ENCODE measurements at places on chromosomes 3 and 15.

GRCh38 chr15:57493351-57493750, 98.4 kb upstream of the MYZAP start:
- no peak for DNase-seq

GRCh38 chr15:44315126-44315525, 26.6 kb downstream of the GOLM2 start:
- no peak for DNase-seq

DNA sequence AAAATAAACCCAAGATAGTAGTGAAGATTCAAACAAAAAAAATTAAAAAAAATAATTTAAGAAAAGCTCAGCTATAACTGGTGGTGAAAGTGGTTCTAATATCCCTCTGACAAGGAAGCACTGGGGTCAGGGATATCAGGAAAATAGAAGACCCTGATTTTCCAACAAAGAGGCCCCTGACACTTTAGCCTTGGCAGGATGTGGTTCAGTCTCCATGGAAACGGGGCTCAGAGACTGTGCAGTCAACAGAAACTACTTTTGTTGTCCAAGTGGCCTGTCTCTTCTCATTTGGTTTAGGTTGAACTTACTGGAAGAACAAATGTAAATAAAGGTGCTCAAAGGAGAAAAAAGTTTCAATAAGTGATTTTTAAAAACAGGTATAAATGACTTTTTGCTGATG, 27.2 kb downstream of the INTS14 start:
- no peak for DNase-seq

DNA sequence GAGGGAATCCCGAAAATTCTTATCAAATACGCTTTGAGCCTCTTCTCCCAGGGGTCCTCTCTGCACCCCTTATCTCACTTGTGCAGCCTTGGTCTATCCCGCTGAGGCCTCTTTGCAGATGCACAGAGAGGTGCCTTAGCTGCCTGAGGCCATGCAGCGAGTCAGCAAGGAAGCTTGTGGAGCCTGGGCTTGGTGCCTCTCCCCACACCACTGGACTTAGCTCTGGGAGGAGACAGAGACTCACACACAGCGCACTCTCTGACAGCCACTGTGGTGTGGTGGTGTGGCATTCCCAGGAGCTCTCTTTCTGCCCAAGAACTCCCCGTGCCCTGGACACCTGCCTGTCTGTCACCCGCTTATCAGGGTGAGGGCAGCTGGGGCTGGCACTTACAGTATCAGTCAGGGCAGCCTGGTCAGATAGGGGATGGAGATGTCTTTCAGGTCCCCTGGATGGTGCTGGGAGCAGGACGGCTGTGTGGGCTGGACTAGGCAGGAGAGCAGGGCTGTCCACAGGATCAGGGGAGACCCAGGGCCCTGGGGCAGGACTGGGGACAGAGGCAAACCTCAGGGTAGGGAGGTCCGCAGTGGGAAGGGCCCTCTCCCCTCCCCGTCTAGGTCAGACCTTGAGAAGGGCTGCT, 10.2 kb upstream of the LINGO1 start:
- DNase-seq = no peak

DNA sequence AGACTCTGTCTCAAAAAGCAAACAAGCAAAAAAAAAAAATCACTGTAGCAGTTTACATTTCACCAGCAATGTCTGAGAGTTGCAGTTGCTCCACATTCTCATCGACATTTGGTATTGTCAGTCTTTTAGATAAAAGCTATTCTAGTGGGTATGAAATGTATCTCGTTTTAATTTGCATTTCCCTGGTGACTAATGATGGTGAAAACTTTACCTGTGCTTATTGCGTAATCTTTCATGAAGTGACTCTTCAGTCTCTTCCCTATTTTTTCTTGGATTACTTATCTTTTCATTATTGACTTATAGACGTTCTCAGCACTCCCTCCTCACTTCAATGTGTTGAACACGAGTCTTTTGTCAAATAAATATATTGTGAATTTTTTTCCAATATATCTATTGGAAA, 37.2 kb upstream of the CLSTN2 start:
- DNase-seq = no peak

DNA sequence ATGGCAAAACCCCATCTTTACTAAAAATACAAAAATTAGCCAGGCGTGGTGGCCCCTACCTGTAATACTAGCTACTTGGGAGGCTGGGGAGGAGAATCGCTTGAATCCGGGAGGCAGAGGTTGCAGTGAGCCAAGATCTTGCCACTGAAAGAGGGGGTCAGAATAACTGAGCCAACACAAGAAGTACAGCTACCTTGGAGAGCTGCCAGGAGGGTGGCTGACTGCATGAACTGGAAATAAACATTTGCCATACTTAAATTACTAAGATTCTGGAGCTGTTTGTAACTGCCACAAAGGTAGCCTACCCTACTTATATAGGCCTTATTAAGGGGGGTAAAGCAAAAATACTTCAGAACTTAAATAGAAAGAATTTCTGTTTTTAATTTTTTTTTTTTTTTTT, 15.4 kb upstream of the PIK3CB start:
- no peak for DNase-seq

- no peak for DNase-seq
Measured at GRCh38 chr3:13857702-13858380, 22.0 kb downstream of the WNT7A start.

GRCh38 chr15:51425517-51426040, 84.1 kb downstream of the GLDN start:
- DNase-seq = no peak

DNA sequence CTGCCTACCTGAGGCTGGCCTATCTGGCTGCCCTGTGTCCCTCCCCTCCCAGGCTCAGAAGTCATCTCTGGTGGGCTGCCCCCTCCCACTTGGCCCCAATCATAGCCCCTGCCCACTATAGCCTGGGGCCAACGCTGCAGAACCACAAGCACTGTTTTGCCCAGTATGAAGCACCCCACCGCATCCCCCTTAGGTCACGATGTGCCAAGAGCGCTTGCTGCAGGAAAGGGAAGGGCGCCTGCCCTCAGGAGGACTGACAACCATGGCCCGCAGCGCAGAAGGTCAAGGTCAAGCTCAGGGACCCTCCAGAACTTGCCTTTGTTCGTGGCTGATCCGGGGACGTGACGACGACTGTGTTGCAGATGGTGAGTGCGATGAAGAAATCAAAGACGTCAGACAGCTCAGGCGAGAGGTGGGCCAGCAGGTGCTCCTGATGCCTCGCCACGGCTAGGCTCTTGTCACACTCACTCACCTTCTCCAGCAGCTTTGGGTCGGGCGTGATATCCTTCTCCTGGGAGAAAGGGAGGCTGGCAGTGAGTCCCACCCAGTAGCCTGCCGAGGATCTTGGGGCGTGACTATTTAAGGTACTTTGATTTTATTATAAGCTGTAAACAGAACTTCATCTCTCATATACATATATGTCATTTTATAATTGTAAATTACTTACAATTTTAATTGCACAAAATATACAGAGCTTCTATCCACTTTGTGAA, 146.6 kb downstream of the ATP10A start:
- DNase-seq = no peak

DNA sequence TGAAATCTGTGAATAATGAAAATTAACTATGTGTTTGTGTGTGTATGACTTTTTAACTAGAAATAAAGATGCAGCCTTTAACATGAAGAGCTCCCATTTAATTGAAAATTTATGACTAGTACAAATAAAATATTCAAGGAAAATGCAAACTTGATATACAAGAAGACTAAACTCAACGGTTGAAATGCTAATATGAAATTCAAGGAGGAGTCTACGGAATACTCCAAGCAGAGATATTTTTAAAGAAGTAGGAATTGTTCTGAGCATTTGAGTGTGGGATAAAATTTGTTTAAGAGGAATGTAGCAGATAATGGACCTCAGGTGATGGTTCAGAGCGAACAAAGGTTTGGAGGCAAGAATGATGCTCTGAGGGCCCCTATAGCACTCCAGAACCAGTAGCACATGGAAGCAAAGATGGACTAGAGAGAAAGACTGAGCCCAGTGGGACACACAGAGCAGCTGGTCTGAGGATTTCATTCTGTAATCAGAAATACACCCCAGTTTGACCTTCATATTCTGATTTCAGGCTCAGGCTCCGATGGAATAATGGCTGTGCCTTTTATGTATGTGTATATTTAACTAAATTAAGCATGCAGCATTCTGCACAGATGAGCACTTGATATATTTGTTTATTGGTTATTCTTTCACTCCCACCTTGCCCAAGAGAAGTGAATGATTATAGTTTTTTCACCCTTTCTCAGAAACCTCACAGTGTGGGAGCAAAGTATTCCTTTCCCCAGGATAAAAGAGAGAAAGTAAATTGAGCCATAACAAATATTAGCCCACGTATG, 227.1 kb downstream of the ZPLD1 start:
- DNase-seq = no peak

- peak; percentile 70 for DNase-seq
Measured at GRCh38 chr15:99925661-99926461, 192.6 kb upstream of the LYSMD4 start.

DNA sequence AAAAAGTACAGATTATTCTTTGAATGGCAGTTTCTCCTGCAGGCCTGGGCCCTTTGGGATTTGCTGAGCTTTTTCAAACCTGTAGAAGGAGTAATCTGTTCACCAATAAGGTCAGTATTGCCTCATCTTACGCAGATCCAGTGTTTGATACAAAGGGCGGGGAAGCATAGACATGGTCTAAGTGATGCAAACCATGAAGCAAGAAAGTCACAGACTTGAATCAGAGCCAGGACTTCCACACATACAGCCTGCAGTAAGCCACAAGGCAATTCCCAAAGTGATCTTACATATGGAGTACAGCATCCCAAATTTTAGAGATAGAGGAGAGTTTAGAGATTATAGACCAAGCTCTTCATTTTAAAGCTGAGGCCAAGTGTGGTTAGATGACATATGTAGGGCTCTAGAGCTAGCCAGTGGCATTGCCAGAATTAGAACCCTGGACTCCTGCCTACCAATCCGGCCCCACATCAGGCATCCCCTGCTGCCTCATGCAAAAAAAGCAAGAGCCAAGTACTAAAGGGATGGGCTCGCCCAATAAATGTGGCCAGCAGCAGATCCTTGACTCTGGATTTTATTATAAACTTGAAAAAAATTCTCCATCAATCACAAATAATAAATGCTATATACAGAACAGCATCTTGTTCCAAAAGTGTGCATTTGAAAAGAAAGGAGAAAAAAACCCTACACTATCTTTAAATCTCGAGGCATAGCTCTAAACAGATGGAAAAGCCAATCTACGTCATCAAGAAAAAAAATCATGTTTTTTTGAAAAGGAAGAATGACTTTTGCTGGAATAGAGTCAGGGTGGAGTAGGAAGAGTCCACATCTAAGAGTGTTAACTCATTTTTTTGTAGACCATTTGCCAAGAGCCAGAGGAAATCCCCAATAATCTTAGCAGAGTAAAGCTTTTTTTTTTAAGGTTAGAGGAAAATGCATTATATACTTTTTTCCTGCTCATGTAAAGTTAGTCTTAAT, 24.0 kb downstream of the ABI3BP start:
- DNase-seq = no peak

DNA sequence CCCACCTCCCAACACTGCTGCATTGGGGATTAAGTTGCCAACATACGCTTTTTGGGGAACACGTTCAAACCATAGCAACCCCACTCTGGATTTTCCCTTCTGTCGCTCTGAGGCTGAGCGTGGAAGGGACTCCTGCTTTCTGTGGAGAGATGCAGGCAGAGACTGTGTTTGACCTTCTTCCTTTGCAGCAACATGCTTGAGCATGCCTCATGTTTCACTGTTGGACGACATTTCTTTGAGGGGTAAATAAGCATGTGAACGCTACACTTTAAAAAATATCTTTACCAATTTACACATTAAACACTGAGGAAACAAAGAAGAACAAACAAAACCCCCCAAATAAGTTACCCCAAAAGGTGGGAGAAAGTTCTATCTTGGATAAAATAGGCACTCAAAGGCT, 14.2 kb upstream of the MAPK6 start:
- no peak for DNase-seq

DNA sequence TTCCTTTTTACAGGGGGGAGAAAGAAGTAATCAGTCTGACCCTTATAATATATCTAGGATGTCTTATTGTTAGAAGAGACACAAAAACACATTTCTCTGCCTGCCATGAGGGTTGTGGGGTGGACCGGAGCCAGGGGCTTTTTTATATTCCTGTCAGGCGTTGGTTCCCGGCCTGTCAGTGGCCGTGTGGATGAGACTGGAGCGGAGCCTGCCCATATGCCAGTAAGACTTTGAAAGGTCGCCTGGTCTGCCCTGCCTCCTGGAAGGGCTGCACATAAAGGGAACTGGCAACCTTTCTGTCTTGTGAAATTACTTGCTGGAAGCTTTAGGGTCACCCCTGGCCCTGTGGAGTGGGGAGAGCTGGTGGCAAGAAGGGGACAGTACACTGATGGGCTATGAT, 34.7 kb downstream of the MAP3K13 start:
- no peak for DNase-seq

DNA sequence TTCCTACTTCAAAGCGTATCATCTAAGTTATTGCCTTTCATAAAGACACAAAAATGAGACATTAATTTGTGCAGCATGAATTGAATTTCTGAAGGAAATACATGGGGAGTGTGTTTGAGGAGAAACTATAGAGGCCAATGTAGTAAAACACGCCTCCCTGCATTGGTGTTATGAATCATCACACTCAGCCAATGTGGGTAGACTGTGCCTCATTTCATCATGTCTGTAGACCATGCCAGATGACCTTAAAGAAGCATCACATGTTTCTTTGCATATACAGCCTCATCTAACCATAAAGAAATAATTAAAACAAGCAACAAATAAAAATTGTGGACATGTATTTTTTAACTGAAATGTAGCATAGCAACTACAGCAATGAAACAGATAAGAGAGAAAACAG, 486.0 kb upstream of the ADAMTS9 start:
- no peak for DNase-seq

DNA sequence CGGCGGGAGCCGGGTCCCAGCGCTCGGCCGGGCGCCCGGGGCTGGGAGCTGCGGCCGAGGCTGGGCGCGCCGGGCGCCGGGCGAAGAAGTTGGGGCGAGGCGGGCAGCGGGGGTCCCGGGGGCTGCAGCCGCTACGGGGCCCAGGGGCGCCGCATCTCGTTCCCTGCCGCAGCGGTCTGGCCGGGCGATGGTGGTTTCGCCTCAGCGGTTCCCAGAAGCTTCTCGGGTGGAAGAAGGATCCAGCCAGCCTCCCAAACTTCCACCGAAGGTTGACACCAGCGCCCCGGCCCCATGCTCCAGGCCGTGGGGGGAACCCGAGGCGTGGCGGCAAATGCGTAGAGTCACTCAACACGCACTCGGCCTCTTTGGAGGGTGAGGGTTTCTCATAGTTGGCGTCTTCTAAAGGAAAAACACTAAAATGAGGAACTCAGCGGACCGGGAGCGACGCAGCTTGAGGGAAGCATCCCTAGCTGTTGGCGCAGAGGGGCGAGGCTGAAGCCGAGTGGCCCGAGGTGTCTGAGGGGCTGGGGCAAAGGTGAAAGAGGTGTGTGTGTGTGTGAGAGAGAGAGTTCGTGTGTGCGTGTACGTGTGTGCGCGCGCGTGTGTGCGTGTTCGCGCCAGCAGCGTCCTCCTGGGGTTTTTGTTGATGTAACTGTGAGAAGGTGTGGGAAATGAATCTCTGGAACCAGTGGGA, 940 bp downstream of the BOC start:
- no peak for DNase-seq

- no peak for DNase-seq
Measured at GRCh38 chr3:1439395-1439794, 346.6 kb downstream of the CNTN6 start.

Measured in stimulated activated CD4-positive, alpha-beta T cell treated with anti-CD3 and anti-CD28 coated beads, Interleukin-1b, Interleukin-23, amount 100 ng/mL, for 4 hours (primary cell).